ENCODE measurements at places on chromosomes 7 and 10.
A peak's percentile ranks its signal among the peaks of the same experiment; 100 is the strongest.

GRCh38 chr10:89591796-89592271, 53.2 kb downstream of the PANK1 start:
- no peak for DNase-seq

DNA sequence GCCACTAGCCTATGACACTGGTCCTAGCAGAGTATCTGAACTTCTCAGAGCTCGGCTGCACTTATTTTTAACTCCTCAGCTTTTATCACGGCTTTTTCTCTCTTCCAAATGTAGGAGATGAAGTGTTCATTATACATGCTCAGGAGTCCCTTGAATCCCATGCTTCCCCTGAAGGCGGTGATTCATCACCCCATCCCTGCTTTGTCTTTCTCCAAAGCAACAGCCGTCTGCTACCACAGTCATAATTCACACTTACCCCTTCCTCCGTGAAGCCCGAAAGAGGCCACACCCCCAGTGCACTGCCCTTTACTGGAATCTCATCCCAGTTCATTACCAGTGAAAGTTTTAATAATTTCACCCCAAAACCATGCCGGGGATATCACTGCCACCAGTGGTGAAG, 301.5 kb upstream of the SHH start:
- DNase-seq: no peak

DNA sequence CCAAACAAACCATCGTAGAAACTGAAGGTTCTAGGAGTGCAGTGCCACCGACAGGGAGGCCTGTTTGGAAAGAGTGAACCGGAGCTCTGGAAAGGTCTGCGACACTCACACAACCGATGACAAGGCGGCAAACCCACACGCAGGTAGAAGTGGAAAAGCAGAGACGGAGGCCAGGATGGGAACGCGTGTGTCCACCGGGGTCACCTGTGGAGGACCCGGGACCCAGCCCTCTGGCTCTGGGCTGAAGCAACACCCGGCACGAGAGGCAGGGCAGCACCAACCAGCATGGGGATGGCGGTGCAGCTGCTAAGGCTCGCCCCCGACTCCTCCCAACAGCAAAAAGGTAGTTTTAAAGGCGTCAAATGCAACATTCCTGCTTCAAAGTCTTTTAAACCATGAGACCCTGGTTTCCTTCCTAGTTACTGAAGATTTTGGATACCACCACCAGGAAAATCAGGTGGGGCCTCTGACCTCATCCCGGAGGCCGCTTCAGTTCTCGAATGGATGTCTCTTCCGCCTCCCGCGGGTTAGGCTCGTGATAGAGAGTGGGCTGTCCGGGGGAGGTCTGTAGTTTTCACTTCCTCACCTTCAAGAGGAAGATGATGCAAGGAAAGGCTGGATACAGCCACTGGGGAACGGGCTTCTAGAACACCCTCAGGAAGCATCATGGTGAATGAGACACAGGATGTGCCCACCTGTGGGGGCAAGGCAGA, 115.5 kb downstream of the SMURF1 start:
- DNase-seq: no peak

DNA sequence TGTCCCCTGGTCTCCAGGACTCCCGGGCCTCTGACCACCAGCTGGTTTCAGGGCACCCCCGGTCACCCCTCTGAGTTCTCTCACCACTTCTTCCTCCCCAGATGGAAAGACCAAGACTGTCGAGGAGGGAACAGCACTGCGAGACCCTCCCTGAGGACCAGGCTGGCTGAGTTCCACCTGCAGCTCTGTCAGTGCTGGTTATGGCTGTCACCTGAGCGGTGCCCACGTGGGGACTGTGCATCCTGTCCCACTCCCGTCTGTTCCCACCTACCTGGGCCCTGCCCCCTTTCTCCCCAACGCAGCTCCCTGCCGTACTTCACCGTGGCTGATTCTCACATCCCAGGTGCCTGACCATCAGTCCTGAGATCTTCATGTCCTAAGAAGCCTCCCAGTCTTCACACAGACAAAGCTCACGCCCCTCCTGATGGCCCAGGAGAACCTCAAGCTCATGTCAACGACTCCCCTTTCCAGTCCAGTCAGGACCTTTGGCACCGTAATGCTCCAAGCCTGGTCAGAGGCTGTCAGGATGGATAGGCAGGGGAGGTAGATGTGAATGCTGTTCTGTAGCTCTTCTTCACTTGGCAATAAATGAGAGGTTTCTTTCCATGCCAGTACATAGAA, 159.7 kb downstream of the USP6NL start:
- no peak for DNase-seq

DNA sequence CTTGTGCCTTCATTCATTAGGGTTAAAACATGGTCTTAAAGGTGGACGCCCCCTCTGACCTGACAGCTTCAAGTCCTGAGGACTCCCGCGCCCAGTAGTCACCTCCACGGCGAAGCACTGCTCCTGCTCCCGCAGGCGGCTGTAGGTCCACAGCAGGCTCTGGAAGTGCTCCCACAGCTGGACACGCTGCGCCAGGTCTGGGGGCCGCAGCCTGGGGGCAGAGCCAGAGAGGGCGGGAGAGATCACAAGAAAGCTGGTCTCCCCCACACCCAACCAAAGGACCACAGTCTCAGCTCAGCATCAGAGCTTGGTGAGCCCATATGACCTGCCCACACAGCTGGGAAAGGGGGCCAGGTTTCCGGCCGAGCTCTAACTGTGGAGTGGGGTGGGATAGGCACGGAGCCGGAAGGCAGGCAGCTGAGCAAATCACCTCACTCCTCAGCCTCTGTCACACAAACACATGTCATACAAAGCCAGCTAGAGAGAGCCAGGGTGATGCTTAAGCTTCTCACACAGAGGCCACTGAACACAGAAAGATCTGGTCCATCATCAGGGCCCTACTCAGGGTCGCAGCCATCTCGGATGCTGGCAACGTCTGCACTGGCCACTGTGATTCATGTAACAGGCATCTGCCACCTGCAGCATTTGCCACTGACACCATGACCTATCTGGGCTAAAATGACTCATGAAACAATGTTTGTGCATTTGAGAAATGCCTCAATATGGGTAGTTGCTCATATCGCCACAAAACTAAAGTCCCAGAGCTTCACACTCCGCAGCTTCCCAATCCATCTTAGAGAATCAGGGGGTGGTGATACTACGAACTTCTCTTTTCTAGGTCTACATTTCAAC, 12.6 kb downstream of the HPS1 start:
- DNase-seq: no peak

DNA sequence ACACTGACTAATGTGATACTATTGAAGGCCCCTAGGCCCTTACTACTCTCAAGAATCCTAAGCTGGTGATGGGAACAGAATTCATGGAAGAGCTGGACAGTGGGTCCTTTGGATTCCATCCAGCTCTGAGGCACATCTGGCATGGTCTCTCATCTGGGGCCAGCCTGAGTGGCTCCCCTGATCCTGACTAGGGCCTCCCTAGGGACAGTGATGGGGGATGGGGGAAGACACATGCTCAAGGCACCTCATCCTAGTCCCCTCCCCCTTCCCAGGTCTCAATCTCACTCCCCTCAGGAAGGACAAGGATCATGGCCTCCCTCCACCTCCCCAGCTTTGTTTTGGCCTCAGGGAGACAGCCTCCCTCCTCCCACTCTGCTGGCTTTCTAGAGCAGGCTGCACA, 1.8 kb downstream of the KCNIP2 start:
- DNase-seq: no peak

GRCh38 chr10:60747817-60748469, 30.3 kb upstream of the CDK1 start:
- DNase-seq: no peak

DNA sequence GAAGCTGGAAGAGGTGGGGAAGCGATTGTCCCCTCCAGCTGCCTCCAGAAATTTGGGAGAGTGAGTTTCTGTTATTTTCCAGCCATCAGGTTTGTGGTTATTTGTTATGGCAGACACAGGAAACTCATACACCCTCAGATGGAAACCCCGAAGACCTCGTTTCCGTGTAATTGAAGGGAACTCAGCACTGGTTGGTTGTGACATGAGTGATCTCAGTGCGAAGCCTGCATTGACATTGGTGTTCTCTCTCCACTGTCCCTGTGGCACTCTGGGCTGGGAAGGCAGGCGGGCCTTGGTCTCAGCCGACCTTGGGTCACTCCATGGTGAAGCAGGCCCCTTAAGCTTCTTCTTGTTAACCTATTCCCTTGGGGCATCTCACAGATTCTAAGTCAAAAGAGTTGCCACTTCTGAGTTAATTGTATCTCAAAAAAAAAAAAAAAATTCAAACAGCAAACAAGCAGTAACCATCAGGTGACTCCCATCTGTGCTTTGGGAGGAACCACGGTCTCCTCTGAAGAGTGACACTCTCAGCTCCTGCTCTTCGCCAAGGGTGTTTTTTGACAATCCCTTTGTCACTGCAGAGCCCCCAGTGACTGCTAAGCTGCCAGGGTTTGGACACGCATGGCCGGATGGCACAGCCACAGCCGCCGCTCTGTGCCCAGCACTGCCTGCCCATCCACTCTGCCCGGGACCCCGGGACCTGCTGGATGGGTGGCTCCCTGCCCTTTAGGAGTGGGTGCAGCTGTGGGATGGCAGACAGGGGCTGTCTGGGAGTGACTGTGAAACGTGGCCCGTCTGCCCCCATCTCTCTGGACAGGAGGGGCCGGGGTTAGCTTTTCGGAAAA, 233.6 kb downstream of the PRPF18 start:
- no peak for DNase-seq

- DNase-seq: peak; percentile 22
These were observed 61.4 kb upstream of the GPR158 start for GRCh38 chr10:25113191-25114035.

DNA sequence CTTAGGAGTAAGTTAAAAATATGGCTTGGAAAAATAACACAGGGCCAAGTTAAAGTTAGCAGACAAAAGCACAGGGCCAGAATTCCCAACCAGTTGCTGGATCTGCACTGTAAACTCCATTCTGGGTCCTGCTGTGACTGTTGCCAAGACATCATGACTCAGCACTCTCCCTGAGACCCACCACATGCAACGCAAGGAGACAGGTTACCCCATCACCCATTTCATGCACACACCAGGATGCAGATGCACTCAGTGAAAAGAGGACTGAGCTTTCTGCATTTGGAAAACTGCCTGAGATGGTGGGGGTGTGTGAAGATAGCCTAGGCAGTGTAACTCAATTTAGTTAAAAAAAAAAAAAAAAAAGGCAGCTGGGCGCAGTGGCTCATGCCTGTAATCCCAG, 97.6 kb upstream of the ZNF438 start:
- no peak for DNase-seq

- DNase-seq: no peak
These were observed 51.7 kb upstream of the FZD1 start for GRCh38 chr7:91212582-91212981.

DNA sequence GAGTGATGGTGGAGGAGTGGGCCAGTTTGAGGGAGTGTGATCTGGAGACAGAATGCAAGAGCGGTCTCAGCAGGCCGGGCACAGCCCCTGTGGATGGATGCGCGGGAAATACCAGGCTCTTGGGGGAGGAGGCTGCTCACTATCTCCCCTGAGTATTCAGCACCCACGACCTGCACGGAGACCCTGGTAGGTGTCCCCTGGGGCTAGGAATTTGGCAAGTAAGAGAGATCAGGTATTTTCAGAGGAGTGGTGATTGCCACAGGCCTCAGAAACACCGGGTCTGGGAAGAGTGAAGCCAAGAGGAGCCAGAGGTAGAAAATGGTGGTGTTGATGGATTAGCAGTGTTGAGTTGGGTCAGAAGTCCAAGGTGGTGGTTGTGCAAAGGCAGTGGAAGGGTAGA, 426.3 kb downstream of the PAXIP1 start:
- no peak for DNase-seq

GRCh38 chr7:111262293-111263116, 171.6 kb downstream of the LRRN3 start:
- no peak for DNase-seq

DNA sequence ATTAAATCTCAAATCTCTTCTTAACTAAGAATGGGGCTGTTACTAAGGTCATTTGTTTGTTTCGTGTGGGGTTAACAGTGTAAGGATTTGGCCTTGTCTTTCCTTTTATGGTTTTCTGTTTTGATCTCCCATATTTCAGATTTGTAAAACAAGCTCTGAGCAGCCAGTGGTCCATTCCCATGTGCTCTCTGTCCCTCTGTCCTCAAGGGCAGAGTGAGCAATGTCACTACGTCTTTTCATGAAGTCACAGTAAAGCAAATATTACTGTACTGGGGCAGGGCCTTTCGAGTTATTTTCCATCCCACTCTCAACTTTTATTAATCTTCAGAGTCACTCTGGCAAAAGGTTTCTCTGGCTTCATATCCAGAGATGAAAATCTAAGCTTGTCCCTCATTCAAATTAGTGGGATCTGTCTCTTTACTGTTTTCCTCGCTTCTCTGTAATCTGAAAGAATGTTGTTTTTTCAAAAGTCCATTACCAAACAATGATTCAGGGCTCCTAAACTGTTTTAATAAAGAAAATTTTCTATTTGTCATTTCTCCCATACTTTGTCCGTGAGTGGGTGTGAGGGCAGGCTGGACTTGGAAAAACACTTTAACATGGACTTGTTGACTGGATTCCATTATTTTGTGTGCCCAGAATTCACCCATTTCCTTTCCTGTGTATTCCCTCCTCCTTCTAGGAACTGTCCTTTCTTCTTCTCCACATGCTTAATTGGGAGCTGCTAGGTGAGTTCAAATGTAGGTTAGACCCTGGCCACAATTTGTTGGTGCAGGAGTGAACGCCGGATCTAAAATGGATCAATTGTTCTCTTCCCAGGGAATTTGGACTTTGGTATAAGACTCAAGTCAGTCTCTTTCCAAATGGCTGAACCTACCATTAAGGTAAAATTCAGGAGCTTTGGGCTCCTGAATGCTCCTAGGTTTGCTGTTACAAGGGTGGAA, 42.1 kb upstream of the NAMPT start:
- no peak for DNase-seq

DNA sequence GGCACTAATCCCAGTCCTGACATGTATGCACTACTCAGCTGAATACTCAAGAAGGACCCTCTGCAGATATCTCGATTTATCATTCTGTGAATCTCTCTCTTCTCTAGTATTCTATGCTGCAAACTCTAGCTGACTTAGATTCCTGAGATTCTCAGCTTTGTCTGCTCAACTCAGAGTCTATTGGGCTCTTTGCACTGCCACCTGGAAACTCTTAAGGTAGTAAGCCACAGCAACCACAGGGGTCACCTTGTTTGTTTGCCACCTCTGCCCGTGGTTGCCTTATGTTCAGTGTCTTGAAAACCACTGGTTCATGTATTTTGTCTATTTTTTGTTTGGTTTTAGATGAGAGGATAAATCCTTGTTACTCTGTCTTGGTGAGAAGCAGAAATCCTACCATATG, 72.9 kb downstream of the SP8 start:
- no peak for DNase-seq

- DNase-seq: no peak
These were observed 47.5 kb upstream of the HNRNPH3 start for GRCh38 chr10:68284062-68285001.

DNA sequence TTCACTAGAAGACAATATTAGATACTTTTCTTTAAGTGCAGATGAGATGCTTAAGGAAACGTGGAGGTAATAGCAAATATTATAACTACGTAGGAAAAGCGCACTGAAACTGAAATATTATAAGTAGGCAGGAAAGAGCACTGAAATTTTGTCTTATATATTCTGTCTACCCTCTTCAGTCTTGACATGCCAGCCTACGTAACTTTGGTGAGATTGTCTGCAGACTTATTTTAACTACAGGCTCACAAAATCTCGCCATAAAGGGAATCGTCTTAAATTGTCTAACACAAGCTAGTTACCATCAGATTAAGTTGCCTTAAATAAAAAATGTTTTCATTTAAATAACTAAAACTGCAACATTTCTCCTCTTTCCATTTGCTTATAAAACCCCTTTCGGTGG, 280.1 kb upstream of the PTER start:
- no peak for DNase-seq

GRCh38 chr7:34991938-34992840, 45.1 kb downstream of the DPY19L1 start:
- DNase-seq: peak; percentile 35
